ENCODE measurements at places on chromosomes 1 and 21.

DNA sequence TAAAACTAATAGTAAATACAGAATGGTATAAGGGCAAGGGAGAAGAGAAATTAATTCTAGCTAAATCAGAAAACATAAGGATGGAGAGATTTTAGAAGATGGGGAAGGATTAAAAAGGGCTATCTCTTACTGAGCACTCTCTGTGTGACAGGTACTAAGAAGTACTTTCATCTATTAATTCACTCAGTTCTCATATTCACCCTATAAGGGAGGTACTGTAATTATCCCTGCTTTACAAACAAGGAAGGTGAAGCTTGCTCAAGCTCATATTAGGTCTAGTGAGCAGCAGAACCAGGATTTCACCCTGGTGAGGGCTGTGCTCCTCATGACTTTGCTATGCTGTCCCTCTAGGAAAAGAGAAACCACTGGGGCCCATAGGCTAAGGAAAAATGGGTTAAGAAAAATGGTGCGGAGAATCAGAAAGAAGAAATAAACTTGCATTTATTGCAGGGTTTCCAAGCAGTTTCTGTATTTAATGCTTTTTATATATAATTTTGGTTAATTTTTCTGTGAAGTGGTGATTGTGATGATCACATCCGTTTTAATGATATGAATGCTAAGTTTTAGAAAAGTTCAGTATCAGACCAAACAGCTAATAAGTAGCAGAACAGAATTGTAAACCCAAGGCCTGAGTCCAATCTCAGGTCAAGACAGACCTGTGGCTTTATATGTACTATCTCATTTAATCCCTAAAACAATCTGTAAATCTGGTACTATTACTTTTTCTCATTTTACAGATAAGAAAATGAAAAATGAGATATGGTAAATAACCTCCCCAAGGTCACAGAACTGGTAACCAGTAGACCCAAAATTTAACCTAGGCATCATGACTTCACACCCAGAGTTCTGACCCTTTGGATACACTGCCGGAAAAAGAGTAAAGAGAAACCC lies 1.7 kb downstream of the PCNX2 start:
- DNase-seq: no peak

DNA sequence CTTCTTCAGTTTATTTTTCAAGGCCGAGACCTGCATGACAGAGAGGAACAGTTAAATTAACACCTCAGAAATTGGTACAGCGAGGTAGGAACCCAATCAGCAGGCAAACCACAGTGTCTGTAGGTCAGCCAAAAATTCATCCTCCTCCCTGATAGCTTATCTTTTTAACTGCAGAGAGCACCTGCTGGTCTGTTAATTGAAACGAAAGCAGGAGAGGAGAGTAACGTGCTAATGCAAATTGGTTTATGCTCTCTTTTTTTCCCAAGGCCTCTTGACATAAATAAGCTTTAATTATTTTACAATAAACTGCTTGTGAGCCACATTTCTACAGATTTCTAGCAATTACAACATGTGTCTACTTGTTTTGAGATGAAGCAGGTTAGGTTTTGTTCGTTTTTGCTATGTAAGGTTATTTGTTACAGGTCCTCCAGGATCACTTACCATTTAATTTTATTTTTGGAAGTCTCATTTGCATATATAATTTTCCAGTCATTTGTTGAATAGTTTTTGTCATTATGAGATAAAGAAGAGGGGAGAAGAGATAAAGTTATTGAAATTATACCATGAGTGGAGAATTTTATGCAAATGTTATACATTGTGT lies 179.9 kb downstream of the DENND1B start:
- DNase-seq: no peak

GRCh38 chr21:31346256-31346821 lies 2.3 kb upstream of the TIAM1 start:
- DNase-seq: no peak

DNA sequence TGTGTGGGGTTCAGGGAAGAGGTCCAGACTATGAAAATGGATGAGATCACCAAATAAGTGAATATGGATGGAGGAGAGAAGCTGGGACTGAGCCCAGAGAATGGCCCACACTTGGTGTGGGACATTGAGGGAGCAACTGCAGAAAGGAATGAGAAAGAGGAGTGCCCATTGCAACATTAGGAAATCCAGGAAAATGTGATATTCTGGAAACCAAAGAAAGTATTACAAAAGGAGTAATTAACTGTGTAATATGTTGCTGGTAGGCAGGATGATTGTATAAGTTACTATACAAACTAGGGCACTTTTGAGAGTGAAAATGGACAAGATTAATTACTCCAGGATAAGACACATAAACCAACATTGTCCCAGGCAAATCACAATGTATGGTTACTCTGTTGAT lies 59.8 kb upstream of the ARTN start:
- DNase-seq: no peak

- no peak for DNase-seq
Measured at GRCh38 chr1:240802271-240802670, 190.3 kb upstream of the GREM2 start.

DNA sequence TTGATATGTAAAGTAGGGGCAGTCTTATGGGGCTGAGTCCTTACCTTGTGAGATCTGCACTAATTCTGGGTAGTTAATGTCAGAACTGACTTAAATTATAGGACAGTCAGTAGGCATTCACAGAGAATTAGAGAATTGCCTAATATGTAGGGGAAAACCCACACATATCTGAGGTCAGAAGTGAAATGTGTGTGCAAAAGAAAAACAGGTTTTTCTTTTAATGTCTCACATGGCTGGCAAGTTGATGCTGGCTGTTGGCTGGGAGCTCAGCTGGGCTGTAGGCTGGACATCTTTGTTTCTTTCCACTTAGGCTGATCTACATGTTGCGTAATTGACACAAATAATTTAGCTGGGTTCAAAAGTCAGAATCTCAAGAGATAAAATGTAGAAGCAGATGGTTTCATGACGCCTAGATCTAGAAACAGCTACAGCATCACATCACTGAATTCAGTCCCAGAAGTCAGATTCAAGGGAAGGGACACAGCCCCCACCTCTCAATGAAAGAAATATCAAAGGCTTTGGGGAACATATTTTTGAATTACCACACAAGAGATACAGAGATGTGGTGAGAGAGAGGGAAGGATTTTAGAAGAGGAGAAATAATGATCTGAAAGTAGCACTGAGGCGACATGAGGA lies 98.9 kb downstream of the TNFSF18 start:
- DNase-seq: no peak

- DNase-seq: no peak
Measured at GRCh38 chr1:20368866-20369470, 78.3 kb downstream of the VWA5B1 start.

DNA sequence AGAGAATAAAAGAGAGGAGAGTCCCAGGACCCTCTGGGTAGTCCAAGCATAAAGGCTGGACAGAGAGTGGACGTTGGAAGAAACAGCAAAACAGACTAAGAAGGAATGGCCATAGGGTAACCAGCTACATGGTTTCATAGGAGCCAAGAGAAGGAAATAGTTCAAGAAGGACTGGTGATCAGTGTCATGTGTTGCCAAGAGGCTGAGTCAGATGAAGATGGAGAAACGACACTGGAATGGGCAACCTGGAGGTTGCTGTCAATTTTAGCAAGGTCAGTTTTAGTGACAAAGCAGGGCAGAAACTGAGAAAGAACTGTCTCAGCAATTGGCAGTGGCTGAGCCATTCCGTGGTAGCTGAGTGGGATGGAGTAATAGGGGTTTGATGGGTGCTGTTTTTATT lies 41.4 kb downstream of the HMGB4 start:
- no peak for DNase-seq
